ENCODE measurements at places on chromosomes 6 and 20.

DNA sequence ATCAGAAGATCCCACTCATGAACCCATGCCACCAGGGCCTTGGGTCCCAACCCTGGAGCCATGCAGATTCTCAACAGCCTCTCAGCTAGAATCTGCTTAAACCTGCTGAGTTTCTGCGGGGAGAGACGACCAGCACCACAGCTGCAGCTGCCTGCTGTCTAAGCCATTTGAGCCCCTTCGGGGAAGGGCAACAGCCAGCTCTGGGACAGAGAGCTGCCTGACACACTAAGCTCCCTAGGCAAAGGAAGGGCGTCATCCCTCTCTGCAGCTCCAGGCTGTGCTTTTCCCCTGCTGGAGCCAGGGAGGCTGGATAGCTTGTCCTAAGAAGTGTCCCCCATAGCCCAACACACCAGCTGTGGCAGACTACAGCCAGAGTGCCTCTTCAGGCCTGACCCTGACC lies 182.5 kb downstream of the OTOR start:
- peak; percentile 23 for DNase-seq

GRCh38 chr20:48158014-48158413 lies 372.7 kb upstream of the SULF2 start:
- DNase-seq: no peak

- no peak for DNase-seq
These were observed 120.3 kb downstream of the KCNQ5 start for GRCh38 chr6:72742001-72742673.

- no peak for DNase-seq
These were observed 20.0 kb upstream of the SPO11 start for GRCh38 chr20:57309544-57310115.

- DNase-seq: peak; percentile 38
These were observed 477.7 kb downstream of the TFAP2A start for GRCh38 chr6:9937031-9937763.

- no peak for DNase-seq
These were observed at the start of gene TMEM239 for GRCh38 chr20:2816030-2816582. TMEM239 (plus strand) TSS chr20:2816364; CDS start chr20:2816555, 191 bp downstream.

DNA sequence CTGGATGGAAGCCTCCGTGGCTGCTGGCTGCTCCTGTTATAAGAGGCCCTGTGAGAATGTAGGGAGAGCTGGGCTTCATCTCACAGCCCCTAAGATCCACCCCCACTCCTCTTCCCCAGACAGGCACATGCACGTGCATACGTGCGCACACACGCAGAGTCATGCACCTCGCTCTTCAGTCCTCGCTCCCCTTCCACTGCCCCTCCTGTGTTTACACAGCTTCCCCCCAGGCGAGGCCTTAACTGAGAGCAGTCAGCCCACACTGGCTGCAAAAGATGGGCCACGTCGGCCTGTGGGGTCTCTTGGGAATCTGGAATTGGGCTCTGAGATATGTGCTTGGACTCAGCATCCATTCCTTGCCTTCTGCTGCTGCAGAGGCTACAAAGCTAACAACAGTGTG lies 35.2 kb upstream of the MLN start:
- DNase-seq: no peak

DNA sequence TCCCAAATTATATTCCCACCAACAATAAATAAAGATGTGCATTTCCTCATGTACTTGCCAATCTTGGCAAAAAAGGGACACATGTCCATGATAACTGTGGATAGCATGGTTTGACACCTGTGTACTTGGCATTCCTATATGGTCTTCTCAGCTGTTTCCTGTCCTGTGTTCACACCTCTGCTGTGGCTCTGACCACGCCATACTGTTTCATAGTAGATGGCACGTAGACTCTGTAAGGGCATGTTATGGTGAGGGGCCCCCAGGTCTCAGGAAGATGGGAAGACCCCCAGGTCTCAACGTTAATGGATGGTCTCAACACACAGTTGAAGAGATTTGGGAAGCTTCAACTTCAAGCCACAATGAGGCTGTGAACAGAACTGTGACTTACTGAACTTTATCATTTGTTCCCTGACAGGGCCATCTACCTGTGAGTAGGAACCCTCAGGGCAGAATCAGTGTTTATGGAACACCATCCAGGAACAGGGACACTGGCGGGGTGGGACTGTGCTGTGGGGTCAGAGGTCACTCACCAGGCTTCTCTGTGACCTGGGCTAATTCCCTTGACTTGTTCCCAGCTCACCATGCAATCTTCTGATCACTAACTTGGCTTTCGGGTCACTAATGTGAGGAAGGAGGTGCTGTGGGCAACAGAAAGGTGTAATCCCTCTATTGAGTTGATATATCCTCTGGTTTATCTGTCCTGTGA lies 11.8 kb downstream of the ZBTB24 start:
- no peak for DNase-seq

DNA sequence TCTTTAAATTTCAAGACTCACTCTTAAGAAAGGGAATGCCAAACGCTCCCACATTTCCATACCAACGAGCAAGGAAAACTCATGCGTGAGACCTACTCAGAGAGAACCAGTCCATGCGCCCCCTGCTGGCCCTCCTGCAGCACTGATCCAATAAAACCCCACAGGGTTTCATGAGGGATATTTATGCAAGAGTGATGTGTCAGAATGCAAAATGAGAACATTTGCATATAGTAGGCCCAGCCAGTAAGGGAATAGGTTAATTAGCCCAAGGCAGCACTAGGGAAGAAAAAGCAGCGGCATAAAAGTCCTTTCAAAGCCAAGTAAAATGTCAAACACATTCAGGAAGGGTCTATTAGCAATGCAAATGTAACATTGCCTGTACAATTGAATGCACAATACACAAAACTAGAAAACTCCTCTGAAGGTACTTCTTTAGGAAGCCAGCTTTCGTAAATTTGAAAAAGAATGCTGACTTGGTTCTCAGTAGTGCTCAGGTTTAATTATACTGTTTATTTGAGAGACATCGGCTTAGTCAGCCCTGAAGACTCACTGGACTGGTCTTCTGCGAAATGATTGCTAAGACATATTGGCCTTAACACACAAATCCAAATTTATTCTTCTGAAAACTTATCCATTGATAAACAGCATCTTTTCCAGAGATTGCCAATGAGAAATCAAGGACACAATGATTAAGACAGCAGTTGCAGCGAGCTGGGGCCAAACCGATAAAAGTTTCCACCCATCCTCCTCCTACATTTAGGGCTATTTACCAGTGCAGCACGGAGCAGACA lies 93.2 kb downstream of the GMPR start:
- peak; percentile 77 for DNase-seq

- no peak for DNase-seq
These were observed 35.9 kb downstream of the ATP9A start for GRCh38 chr20:51732096-51732791.

- peak; percentile 67 for DNase-seq
These were observed 1.1 kb upstream of the BEND3 start for GRCh38 chr6:107116328-107116892.

- no peak for DNase-seq
These were observed 75.7 kb upstream of the PTCHD4 start for GRCh38 chr6:48186746-48187145.
